ENCODE measurements at places on chromosomes 6 and 20. TPM values are rescaled to one million over a fixed set of nuclear protein-coding genes. Genes with fewer than 3 reads are reported as not detected.

DNA sequence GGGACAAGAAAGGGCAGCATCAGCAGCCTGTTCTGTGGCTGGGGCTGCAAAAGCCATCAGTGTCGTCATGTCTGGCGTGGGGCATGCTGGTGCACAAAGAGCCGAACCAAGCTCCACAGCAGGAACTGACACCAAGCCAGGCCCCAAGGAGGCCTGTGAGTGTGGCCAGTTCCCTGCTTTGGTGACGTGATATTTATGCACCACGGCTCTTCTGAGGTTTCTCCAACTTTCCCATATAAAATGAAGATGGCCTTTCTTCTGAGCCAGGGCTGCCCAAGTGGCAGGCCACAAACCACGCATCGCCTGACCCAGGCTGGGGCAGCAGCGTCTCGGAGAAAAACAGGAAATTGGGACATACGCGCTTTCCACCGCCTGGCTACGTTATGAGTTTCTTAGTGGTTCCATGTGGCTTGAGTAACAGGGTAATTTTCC lies 109.9 kb downstream of the RIN2 start:
- H3K27ac ChIP-seq, result no peak overlapping the region
- no peaks in the 10 kb centered on the region for H3K4me1 ChIP-seq
- no peak overlapping the region for H3K4me3 ChIP-seq
- no peaks in the 10 kb centered on the region for H3K36me3 ChIP-seq

DNA sequence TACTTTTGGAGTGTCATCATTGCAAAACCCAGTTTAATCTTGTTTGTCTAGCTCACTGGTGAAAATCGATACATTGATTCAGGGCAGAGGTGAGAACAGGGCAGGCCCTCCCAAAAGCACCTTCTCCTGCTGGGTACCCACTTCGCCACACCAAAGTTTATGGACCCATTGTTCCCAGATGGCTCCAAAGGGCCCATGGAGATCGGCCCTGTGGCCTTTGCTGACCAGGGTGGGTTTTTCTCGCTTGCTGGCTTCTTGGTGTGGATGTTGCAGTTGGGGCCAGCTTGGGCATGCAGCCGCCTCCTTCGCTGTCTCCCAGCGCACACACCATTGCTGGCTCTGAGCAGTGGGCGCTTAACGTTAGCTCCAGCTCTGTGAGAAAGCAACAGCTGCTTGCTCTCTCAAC lies 178.1 kb upstream of the PDE10A start:
- H3K27me3 ChIP-seq, result peaks cover 33% of the 10 kb centered on the region
- H3K36me3 ChIP-seq, result no peaks in the 10 kb centered on the region
- H3K4me1 ChIP-seq, result peaks cover 7% of the 10 kb centered on the region
- no peak overlapping the region for H3K27ac ChIP-seq

- H3K27me3 ChIP-seq, result no peaks in the 10 kb centered on the region
- H3K4me1 ChIP-seq, result no peaks in the 10 kb centered on the region
- no peaks in the 10 kb centered on the region for H3K36me3 ChIP-seq
- no peak for DNase-seq
- H3K27ac ChIP-seq, result no peak overlapping the region
- no peak overlapping the region for H3K4me3 ChIP-seq
Measured at GRCh38 chr6:143123081-143123480, 62.4 kb downstream of the AIG1 start.

GRCh38 chr6:42331019-42331418 lies 113.4 kb upstream of the MRPS10 start:
- no peaks in the 10 kb centered on the region for H3K27me3 ChIP-seq
- H3K36me3 ChIP-seq, result no peaks in the 10 kb centered on the region
- no peak overlapping the region for H3K27ac ChIP-seq
- H3K4me3 ChIP-seq, result no peak overlapping the region

DNA sequence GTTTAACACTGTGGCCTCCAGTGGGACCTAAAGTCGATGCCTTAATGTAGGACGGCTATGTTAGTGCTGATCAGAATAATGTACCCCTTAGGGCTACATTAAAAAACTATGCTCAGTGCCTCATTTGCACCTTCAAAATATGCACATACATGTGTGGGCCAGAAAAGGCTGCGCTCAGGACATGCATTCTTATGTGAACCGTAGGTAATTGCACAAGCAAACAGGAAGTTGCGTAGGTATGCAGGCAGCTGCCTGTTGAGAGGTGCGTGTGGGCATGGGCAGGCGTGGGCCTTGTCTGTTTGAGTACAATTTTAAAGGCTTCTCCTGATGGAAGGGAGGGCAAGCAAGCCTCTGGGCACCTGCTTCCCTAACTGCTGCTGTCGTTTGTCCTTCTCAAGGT lies 116.2 kb upstream of the JAG1 start:
- no peak for DNase-seq
- no peaks in the 10 kb centered on the region for H3K27me3 ChIP-seq
- H3K4me3 ChIP-seq, result no peak overlapping the region
- no peaks in the 10 kb centered on the region for H3K36me3 ChIP-seq
- H3K27ac ChIP-seq, result no peak overlapping the region

DNA sequence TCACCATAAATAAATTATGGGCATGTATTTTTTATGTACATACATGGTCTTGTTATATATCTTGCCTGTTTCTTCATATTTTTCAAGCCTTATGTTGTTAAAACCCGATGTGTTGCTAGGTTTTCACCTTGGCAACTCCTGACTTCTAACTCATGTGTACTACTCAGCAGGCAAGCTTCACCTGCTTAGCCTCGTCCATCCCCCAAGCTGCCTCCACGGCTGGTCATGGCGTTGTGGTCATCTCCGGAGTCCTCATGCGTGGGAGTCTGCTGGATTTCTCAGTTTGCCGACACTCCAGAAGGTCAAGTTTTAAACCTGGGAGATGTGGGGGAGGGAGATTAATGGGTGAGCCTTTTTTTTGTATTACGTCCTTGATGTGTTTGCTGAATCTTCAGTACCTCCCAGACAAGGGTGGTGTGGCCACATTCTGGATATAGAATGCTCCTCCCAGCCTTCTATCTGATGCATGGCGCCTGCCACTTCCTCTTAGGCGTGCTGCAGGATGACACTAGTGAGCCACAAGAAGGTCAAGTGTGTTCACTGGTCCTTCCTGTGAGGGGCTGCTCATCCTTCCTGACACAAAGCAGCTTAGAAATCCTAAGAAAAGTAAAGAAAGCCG lies 26.6 kb upstream of the EDN3 start:
- no peaks in the 10 kb centered on the region for H3K4me1 ChIP-seq
- no peak for DNase-seq
- H3K4me3 ChIP-seq, result no peak overlapping the region
- peaks cover 82% of the 10 kb centered on the region for H3K27me3 ChIP-seq
- H3K27ac ChIP-seq, result no peak overlapping the region
- H3K36me3 ChIP-seq, result no peaks in the 10 kb centered on the region

GRCh38 chr6:61887423-61887822 lies 398.6 kb downstream of the KHDRBS2 start:
- H3K36me3 ChIP-seq, result no peaks in the 10 kb centered on the region
- no peak overlapping the region for H3K4me3 ChIP-seq
- H3K4me1 ChIP-seq, result no peaks in the 10 kb centered on the region
- no peaks in the 10 kb centered on the region for H3K27me3 ChIP-seq
- DNase-seq, result peak; percentile 5
- H3K27ac ChIP-seq, result no peak overlapping the region

- peaks cover 13% of the 10 kb centered on the region for H3K4me1 ChIP-seq
- no peak overlapping the region for H3K4me3 ChIP-seq
- H3K27me3 ChIP-seq, result no peaks in the 10 kb centered on the region
- no peaks in the 10 kb centered on the region for H3K36me3 ChIP-seq
- no peak for DNase-seq
Measured at GRCh38 chr6:112439432-112439831, 92.3 kb downstream of the RFPL4B start.

GRCh38 chr6:113340371-113340770 lies 516.8 kb upstream of the MARCKS start:
- DNase-seq, result no peak
- no peak overlapping the region for H3K4me3 ChIP-seq
- no peaks in the 10 kb centered on the region for H3K4me1 ChIP-seq
- H3K36me3 ChIP-seq, result no peaks in the 10 kb centered on the region
- no peaks in the 10 kb centered on the region for H3K27me3 ChIP-seq

DNA sequence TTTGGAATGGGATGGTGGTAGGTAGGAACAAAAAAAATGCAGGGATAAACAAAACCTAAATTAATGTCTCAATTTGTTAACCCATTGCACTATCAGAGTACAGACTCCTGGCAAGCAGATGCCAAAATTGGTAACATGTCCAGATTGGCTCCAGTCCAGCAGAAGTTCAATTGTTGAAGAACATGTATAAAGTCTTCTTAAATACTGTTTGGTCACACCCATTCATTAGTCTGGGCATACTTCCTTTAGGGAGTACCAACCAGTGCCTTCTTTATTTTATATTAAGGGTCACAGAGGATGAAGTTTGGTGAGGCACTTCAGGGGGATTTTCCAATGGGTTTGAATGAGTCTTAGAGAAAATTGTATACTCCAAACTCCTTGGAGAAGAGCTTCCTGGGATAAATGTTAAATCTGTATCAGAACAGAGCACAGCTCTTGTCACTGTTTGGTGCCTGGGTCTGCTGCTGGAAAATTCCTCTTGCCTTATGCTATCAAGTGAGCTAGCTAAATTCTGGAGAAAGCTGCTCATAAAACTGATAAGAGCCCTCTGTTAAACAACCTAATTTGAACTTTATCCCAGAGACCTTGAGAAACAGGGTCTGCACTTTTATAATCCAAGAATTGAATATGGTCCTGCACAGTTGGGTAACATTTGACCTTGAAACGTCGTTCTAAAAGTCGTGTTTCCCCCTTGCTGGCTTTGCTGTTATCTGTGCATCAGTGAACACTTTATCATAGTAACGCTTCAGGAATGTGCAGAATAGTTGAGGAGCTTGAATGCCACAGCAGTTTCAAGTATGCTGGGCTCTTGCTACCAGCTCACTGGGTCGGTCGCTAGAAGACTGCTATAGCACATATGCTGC lies 334.1 kb upstream of the CITED2 start:
- H3K27me3 ChIP-seq, result no peaks in the 10 kb centered on the region
- peaks cover 16% of the 10 kb centered on the region for H3K4me1 ChIP-seq
- DNase-seq, result peak; percentile 52
- no peaks in the 10 kb centered on the region for H3K36me3 ChIP-seq
- H3K27ac ChIP-seq, result no peak overlapping the region
- no peak overlapping the region for H3K4me3 ChIP-seq

- no peaks in the 10 kb centered on the region for H3K4me1 ChIP-seq
- no peak overlapping the region for H3K4me3 ChIP-seq
- peaks cover 92% of the 10 kb centered on the region for H3K36me3 ChIP-seq
Measured at GRCh38 chr6:24408719-24409410, 6.1 kb downstream of the MRS2 start.

DNA sequence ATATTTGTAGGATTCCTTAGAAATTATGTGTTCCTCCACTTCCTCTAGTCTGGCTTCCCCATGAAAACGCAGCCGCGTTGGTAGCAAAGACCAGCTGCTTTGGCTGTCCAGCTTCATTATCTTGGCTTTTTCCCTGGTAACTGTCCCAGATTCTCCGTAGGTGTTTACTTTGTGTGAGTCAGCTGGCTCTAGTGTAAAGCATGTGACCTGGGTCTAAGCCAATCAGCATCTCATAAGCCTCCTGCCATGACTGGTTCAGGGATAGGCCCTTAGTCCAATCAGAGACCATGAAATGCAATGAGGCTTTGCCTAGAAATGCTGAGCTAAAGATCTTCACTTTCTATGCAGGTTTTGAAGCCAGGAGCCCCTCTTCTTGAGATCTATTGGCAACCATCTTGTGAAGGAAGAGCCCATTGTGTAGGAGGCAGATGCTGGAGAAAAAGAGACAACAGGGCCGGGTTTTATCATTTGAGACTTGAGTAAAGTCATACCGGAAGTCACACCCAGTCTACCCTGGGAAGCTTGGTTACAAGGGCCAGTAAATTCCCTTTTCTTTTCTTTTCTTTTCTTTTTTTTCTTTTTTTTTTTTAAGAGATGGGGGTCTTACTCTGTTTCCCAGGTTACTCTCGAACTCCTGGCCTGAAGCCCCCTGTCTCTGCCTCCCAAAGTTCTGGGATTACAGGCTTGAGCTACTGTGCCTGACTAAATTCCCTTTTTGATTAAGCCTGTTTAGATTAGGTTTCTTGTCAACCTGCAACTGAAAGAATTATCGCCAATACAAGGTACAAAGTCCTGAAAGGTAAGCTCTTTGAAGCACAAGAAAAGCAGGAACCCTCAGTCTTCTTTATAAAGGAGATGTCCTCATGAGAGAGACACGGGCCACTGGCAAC lies 256.5 kb upstream of the RREB1 start:
- DNase-seq, result peak; percentile 71
- no peaks in the 10 kb centered on the region for H3K27me3 ChIP-seq
- peak overlapping the region; percentile 66 for H3K27ac ChIP-seq

DNA sequence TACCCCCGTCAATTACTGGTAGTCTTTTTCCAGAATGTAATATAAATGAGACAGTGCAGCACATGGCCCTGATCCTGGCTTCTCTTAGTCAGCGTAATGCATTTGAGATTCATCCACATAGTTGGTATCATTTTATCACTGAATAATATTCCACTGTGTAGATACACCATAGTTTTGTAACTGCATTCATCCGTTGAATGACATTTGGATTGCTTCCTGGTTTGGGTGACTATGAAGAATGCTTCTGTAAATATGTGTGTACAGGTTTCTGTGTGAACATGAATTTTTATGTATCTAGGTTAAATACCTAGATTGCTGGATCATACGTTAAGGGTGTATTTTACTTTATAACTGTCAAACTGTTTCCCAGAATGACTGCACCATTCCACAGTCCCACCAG lies 62.6 kb upstream of the STMND1 start:
- peaks cover 8% of the 10 kb centered on the region for H3K4me1 ChIP-seq
- H3K4me3 ChIP-seq, result no peak overlapping the region
- H3K27me3 ChIP-seq, result no peaks in the 10 kb centered on the region
- no peaks in the 10 kb centered on the region for H3K36me3 ChIP-seq
- no peak for DNase-seq

DNA sequence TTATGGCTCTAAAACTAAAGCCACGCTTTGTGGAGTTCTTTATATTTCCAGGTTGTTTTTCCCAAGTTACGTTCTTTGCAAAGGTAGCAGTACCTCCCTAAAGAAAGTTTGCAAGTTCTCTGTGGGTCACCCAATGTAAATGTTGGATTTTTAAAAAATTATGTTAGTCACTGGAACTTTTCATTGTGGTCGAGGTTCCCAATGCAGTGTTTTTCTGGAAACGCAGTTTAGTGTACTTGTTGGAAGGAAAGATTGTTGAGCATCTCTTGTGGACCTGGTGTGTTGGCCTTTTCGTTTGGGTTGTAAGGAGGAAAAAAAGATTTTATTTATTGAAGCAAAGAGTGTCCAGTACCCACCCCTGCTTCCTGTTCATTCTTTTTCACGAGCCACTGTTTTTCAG lies 1.4 kb downstream of the TOP1 start:
- H3K27me3 ChIP-seq, result no peaks in the 10 kb centered on the region
- peaks cover 45% of the 10 kb centered on the region for H3K4me1 ChIP-seq
- no peak for DNase-seq
- H3K4me3 ChIP-seq, result peak overlapping the region; percentile 96

The FGD2 gene
- not detected for total RNA-seq

The PLEKHG1 gene
- total RNA-seq, result 4.1 TPM

The LPIN3 gene
- total RNA-seq, result 1.8 TPM

The C6orf15 gene
- total RNA-seq, result not detected

The TPBG gene
- 66.4 TPM for total RNA-seq

The CEP85L gene
- total RNA-seq, result 7.4 TPM

The CST5 gene
- total RNA-seq, result not detected

The METTL24 gene
- 6.4 TPM for total RNA-seq

The HNF4A gene
- not detected for total RNA-seq

The PM20D2 gene
- total RNA-seq, result 37.2 TPM
